ENCODE measurements at places on chromosomes 2 and 18.

- DNase-seq = peak; percentile 60
Observed at GRCh38 chr2:10412380-10412779, 35.7 kb downstream of the ODC1 start.

DNA sequence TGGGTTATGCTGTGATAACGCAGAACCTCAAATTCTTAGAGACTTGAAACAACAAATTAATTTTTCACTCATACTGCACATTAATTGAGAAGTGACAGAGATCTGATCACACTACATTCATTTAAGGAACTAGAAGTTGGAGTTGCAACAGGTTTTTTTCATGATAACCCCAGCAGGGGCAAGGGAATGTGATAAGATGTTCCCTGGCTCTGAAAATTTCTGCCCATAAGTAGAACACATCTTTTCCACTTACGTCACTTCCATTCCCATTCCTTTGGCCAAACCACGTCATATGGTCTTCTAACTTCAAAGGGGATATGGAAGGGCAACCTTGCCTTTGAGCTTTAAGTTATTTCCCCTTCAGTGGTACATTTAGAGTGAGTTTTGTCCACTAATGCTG, 29.7 kb upstream of the PSME4 start:
- DNase-seq = no peak

- DNase-seq = no peak
Observed at GRCh38 chr18:23592911-23593310, 6.6 kb upstream of the NPC1 start.

DNA sequence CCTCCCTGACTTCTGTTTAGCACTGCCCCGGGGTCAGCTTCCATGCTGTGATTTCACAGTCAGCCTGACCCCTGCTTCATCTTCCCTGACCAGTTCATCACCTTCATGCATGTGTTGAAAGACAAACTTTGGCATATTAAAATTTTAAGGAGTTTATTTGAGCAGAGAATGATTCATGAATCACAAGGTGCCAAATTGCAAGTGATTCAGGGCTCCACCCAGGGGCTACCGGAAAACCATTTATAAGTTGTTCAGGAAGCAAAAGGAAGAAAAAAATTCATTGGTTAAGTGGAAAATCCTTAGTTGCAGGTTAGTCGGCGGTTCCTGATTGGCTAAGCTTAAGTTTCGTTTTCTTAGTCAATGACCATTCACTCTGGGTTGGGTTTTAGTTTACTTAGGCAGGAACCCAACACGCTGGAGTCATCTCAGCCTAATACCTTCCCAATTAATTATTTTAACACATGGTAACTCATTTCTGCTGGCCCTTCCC, 10.6 kb downstream of the IL1F10 start:
- peak; percentile 92 for DNase-seq

DNA sequence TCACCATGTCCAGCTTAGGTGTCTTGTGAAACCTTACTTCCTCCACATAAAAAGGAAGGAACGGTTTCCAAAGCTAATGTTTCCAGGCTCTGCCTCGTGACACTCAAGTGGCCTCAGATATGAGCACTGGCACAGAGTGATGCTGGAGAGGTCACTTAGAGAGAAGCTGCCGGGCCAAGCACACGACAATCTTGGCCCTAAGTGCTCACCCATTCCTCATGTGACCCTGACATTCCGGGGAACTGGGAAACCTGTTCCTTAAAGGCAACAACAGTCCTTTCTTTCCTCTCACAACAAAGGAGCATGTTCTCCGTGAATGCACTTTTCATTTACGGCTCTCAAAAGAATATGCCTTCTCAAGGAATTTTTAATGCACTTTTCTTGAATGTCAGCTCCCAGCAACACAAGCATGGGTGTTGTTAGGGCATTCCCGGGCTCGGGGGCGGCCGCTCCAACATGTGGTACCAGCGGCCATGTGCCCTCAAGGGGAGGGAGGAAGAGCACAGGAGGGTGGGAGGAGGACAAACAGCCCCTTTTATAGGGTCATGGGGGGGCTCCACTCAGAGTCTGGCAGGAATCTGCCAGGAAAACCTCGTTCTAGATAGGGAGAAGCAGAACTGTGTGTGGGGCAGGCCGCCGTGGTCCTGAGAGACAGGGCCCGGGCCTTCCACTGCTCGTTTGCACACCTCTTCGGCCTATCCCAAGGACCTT, 118.6 kb downstream of the MBP start:
- no peak for DNase-seq

DNA sequence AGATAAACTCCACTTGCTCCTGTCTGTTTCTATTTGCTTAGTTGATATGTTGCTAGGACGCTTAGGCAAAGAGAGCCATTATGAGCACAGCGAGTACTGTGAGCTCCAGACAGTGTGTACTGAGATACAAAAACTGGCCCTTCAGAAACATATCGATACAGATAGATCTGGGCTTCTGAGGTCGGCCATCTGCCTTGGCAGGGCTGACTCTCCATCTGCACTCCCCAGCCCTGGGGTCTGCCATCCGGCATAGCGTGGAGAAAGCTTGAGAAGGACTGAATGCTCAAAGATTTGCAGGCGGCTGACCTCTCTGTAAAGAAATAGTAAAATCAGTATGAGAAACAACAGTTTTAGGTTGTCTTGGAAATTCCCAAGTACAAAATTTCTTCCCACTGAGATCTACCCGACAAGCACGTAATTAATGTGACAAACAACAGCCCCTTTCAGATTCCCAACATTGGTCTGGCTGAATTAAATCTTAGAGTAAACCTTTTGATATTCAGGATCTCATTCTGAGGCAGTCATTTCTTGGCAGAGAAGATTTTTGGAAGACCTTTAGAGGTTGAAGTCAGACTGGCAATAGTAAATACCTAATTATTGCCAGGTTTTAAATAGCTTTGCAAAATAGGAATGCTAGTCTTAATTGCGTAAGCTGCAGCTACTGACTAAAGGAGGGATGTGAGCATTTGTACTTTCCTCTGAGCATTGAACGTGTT, 127.4 kb downstream of the CHST9 start:
- no peak for DNase-seq

Measured in HT-29 (cell line).